Endothelial cell of umbilical vein (primary cell): ENCODE measurements at places on chromosomes 3 and 15. TPM values are rescaled to one million over a fixed set of nuclear protein-coding genes. Genes with fewer than 3 reads are reported as not detected.

Gene PIF1
- 45.4 and 52.7 TPM in 2 replicates for total RNA-seq

Gene RARB
- total RNA-seq = 19.3 and 23.4 TPM in 2 replicates

Gene CCR1
- total RNA-seq = not detected in 2 replicates

Gene LARP6
- 16.9 and 25.2 TPM in 2 replicates for total RNA-seq

Gene SEMA3F
- total RNA-seq = 99.1 and 143 TPM in 2 replicates

Gene PROS1
- 5.2 and 6.0 TPM in 2 replicates for total RNA-seq

Gene ARL6
- total RNA-seq = 5.8 and 6.1 TPM in 2 replicates

Gene KNG1
- total RNA-seq = not detected in 2 replicates

Gene SERPINI1
- 0.22 and 0.28 TPM in 2 replicates for total RNA-seq

Gene TLR9
- total RNA-seq = 0.07 TPM in 1 of 2 replicates, not detected in the other

Gene GOLGA6B
- total RNA-seq = not detected in 2 replicates

Gene CHST14
- total RNA-seq = 45.9 and 49.2 TPM in 2 replicates

Gene ABHD2
- total RNA-seq = 52.3 and 62.2 TPM in 2 replicates

Gene LRRC31
- not detected in 2 replicates for total RNA-seq

Gene RCCD1
- total RNA-seq = 13.3 and 15.3 TPM in 2 replicates

Gene NR2F2
- 153 and 182 TPM in 2 replicates for total RNA-seq

Gene MNS1
- total RNA-seq = 2.3 and 2.6 TPM in 2 replicates
